ENCODE measurements at places on chromosomes 6 and 20.

GRCh38 chr6:99611148-99611547, 4.5 kb downstream of the PRDM13 start:
- DNase-seq: no peak

GRCh38 chr20:44912189-44912588, 2.3 kb downstream of the PABPC1L start:
- no peak for DNase-seq

DNA sequence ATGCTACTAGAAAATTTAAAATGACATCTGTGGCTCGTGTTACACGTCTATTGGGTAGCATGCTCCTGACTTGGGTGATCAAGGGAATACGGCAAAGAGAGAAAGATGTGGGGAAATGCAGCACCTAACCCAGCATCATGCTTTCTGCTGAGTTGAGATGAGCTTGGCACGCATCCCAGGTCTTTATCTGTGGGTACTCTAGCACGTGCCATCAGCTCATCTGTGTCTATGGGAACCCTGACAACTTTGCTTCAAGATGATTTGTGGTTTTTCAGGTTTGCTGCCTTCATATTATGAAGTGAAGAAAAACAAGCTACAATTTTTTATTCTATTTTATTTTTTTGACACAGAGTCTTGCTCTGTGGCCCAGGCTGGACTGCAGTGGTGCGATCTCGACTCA, 21.0 kb downstream of the RNASET2 start:
- no peak for DNase-seq

GRCh38 chr6:7505189-7505699, 36.2 kb upstream of the DSP start:
- no peak for DNase-seq

GRCh38 chr6:12275107-12275506, 15.1 kb upstream of the EDN1 start:
- no peak for DNase-seq

DNA sequence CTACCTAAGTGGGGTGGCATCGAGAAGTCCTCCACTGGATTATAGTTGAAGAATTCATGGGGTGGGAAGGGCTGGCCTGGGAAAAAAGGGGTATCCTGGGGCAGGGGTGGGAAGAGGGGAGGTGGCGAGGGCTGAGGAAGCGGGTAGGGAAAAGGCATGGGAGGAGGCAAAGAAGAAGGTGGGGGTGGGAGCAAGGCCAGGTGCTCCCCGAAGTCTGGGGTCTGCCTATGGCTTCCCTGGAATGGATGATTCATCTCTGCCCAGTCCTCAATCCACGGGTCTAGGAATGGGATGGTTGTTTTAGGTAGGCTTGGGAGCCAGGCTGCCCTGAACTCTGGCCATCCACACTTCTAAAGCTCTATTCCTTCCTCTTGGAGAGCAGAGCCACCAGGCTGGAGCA, 4.4 kb downstream of the PCED1A start:
- no peak for DNase-seq

DNA sequence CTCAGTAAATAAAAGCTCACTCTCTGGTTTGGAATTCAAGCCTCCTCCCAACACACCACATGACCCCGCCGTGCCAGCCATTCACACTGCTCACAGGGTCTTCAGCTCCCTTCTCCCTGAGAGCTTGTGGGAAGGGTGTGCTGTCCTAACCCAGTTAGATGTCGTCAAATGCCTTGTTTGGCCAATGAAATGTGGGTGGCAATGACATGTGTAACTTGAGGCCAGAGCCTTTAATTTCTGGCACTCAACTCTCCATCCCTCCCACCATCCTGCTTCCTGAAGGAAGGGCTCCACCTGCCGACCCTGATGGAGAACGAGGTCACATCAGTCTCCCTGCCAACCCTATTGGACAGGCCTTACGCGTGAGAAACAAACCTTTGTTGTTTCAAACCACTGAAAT, 224.5 kb upstream of the AGPAT4 start:
- no peak for DNase-seq

DNA sequence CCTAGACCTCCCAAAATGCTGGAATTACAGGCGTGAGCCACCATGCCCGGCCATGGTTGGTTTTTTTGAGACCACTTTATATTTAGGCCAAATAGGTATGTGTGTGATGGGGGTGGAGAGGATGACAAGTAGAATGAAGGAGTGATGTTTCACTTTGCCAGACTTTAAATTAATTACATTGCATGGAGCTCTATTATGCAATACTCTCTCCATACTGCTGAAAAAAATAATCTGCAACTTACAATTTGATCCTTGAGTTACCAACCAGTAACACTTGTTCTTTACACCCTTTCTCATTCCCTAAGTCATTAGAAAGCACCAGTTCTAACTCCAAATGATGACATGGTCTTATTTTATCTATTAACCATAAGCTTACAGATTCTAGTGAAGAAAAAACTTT, 26.8 kb downstream of the GINM1 start:
- no peak for DNase-seq

Data from dorsolateral prefrontal cortex (tissue), 122 donors.